ENCODE measurements at places on chromosomes 3 and 15.
A peak's percentile ranks its signal among the peaks of the same experiment; 100 is the strongest.

DNA sequence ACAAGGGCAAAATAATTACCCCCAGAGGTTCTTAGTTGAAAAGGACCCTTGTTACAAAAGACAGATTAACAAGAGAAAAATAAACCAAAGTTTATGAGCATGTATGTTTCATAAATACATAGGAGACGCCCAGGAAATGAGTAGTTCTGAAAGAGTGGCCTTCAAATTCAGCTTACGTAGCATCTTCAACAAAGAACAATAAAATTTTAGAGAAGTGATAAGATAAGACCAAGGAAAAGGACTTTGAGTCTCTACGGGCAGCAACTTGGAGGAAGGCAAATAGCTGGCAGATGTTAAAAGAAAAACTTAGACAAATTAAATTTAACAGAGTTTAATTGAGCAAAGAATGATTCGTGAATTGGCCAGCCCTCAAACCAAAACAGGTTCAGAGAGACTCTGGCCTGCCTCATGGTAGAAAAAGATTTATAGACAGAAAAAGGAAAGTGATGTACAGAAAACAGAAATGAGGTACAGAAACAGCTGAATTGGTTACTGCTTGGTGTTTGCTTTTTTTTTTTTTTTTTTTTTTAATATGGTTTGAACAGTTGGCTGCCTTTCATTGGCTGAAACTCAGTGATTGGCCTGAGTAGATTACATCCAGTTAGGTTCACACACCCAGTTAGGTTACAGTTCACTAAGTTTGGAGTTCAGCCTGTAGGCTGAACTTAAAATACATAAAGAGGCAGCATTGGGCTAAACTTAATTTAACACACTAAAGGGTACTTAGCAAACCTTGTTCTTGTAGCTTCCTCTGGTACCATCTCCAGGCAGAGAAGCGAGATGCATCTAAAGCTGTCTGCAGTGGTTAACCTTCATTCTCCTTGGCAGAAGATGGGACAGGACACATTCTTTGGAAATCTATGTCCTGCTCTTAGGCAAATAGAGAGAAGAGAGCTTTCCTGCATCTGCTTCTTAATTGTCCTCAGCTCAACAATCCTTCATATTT lies 23.2 kb downstream of the C2CD4B start:
- no peak for DNase-seq

GRCh38 chr3:37825744-37826400 lies 35.8 kb upstream of the CTDSPL start:
- DNase-seq: no peak

DNA sequence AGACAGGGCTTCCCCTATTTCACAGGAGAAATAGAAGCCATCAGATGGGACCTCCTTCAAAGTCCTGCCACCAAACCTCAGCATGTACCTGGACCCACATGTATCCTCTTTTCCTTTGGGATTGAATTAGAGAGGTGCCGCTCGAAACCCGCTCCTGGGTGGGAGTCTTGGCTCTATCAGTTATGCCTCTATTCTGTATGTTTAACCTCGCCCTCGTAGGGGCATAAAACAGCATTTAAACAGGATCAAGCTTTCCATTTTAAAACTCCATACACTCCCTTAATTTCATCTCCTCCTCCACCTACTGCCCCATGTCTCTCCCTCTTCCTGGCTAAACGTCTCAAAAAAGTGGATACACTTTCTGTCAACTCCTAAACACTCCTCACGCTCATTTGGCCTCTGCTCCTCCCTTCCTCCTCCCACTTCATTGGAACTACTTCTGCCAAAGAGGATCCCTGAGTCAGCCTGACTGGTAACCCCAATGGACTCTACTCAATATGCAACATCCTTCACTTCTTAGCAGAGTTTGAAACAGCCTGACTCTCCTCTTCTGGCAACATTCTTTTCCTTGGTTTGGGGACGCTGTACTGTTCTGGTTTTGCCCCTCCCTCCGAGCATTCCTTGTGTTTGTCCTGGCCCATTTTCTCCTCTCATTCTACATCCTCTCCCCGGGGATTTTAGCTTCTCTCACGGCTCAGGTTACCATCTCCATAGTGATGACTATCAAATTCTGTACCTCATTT lies 23.0 kb upstream of the MUC20 start:
- DNase-seq: peak; percentile 35

- no peak for DNase-seq
These were observed 40.0 kb downstream of the ASB7 start for GRCh38 chr15:100642213-100642949.

GRCh38 chr3:65439641-65440284 lies 599.0 kb downstream of the MAGI1 start:
- peak; percentile 44 for DNase-seq

DNA sequence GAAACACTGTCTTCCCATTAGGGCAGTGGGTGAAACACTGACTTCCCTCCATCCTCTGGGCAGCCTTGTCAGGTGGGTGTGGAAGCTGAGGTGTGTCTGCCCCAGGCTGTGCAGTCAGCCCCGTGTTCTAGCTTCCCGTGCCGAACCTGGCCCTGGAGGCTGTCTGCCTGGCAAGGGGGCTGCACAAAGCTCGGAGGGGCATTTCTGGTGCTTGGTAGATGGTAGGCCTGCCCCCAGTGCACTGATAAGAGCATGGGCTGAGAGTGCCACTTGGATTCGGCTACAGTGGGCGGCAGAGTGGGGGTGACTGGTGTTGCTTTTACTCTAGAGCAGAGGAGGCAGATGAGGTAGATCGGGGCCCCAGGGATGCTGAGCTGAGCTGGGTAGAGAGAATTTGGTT lies 21.3 kb downstream of the IGF1R start:
- DNase-seq: no peak

DNA sequence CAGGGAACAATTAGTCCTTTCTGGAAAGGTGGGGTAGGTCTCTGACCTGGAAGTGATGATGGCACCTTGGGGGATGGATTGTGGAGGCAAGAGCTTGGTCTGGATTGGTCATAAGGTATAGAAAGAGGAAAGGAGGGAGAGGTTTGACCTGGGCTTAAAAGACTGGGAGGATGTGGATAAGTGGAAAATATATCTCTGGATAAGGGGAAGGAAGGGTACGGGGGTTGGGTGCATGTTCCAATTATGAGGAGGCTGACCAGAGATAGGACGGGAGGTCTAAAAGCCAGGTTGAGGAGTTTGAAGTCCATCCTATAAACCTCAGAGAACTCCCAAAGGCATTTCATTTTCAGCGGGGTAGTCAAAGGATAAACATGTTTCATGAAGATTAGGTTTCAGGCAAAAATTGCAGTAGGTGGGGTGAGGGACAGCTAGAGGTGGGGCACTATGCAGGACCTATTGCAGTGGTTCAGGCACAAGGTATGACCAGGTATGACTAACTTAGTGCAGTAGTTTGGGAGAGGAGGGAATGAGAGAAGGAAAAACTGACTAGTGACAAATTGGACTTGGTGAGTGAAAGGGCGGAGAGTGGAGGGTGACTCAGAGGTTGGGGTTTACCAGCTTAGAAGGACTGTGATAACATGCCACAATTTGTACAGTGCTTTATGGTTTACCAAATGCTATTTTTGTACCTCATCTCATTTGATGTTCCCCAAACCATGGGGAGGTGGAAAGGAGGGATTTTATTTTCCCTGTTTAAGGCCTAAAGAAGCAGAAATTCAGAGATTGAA lies 10.7 kb downstream of the PDE8A start:
- no peak for DNase-seq

GRCh38 chr3:152264378-152264777 lies 4.4 kb upstream of the MBNL1 start:
- no peak for DNase-seq
